ENCODE measurements at places on chromosomes 12 and 14.

DNA sequence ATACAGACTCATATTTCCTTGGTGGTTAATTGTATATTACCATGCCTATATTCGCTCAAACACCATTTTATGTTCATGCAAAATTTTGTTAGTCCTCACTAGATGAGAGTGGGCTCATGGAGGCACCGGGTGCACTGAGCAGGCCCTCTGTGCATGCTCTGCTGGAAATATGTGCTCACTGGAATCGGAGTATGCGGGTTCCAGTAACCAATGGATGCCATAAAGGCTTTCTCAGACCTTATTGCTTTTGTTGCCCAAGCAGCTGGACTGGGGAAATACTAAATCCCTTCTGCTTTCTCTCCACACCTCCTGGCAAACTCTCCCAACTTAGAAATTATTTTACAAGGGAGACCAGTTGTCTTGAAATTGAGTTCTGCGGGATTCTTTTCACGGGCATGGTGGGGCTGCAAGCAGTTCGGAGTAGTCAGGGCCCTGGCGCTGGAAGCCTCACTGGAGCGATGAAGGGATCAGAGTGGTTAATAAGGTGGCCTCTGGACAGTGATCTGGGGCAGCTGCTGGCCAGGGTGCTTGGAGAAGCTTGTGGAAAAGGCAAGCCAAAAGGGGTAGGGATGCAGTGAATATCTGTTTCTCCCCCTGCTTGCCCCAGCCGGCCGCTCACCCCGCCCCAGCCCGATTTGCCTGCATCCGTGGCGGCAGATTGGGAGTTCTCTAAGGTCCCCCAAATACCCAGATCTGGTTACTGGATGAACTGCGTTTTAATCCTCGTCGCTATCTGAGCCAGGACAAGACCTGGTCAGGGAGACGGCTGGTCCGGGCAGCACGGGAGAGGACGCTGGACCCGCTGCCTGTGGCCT is 7.4 kb upstream of the HOXC6 start:
- DNase-seq = no peak

DNA sequence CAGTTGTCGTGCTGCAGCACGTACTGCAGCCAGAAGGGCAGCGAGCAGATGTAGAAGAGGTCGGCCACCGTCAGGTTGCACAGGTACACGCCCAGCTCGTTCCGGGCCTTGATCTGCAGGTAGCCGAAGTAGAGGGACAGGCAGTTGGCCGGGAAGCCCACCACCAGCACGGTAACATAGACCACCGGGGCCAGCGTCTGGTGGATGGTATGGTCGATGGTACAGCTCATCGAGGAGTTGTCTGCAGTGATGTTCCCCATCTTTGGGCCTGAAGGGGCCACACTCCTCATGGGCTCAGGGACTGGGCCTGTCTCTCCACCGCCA is 9.8 kb downstream of the GPR68 start:
- no peak for DNase-seq

- no peak for DNase-seq
These were observed 10.2 kb upstream of the ACSM4 start for GRCh38 chr12:7293670-7294069.

GRCh38 chr12:105332925-105333324 is 2.4 kb downstream of the C12orf75 start:
- DNase-seq = no peak

All from RPMI7951 (cell line).